ENCODE measurements at places on chromosomes 1 and 21. TPM values are rescaled to one million over a fixed set of nuclear protein-coding genes. Genes with fewer than 3 reads are reported as not detected.

DNA sequence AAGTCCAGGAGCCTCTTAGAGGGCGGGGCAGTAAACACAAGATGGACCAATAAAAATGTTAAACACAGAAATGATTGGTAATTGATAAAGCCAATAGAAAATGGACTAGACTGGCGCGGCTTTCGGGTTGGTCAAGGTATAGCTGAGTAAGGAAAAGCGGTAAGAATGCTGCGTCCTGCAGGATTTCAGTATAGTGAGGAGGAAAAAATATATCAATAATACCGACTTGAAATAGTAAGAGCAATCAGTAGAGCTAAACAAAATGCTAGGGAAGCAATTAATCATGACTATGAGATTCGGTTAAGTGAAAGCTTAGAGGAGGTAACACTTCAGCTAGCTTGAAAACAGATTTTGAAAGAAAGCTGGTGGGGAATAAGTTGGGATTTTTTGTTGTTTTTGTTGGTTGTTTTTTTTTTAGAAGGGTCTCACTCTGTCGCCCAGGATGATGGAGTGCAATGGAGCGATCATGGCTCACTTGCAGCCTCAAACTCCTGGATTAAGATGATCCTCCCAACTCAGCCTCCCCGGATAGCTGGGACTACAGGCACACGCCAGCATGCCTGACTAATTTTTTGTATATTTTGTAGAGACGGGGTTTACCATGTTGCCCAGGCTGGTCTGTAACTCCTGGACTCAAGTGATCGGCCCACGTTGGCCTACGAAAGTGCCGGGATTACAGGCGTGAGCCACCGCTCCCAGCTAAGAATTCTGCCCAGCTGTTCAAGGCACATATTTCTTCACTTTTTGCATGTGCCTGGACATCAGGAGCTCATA is 711 bp upstream of the TESK2 start:
- DNase-seq = no peak

DNA sequence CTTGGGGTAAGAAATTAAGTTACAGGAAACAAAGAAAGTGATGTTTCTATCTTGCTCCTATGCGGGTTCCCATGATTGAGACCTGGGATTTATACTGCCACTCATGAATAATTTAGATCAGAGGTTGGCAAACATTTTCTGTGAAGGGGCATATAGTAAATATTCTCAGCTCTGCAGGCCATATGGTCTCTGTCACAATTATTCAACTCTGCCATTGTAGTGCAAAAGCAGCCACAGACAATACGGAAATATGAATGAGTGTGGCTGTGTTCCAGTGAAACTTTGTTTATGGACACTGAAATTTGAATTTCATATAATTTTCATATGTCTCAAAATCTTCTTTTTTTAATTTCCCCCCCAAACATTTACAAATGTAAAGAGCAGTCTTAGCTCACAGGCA is 127.2 kb downstream of the FOXD2 start:
- no peak for DNase-seq

DNA sequence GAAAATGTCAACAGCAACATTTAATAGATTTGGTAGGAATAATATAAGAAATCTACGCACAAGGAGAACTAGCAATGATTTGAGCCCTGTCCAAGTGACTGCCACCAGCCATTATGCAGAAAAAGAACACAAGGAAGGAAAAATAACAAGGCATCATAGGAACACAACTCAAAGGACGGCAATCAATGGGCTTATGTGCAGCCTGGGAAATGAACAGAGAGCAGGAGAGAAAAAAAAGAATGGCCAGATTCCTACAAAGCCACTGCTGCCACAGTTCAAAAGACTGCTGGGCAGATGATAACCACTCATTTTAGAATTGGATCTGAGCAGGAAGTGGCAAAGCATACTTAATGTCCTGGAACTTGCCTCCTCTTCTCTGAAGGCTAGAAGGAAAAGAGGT is 274.3 kb upstream of the CAMK1G start:
- no peak for DNase-seq

GRCh38 chr1:155834296-155834926 is 22.6 kb downstream of the GON4L start:
- no peak for DNase-seq

- no peak for DNase-seq
Measured at GRCh38 chr1:30294508-30294907, 428.9 kb downstream of the MATN1 start.

- no peak for DNase-seq
Measured at GRCh38 chr1:101311146-101311920, 74.5 kb downstream of the S1PR1 start.

- DNase-seq = no peak
Measured at GRCh38 chr1:70896224-70896623, 151.4 kb downstream of the PTGER3 start.

- no peak for DNase-seq
Measured at GRCh38 chr1:197150336-197151005, 4.0 kb upstream of the ASPM start.

GRCh38 chr21:42121794-42122193 is 50.7 kb downstream of the UMODL1 start:
- DNase-seq = no peak

DNA sequence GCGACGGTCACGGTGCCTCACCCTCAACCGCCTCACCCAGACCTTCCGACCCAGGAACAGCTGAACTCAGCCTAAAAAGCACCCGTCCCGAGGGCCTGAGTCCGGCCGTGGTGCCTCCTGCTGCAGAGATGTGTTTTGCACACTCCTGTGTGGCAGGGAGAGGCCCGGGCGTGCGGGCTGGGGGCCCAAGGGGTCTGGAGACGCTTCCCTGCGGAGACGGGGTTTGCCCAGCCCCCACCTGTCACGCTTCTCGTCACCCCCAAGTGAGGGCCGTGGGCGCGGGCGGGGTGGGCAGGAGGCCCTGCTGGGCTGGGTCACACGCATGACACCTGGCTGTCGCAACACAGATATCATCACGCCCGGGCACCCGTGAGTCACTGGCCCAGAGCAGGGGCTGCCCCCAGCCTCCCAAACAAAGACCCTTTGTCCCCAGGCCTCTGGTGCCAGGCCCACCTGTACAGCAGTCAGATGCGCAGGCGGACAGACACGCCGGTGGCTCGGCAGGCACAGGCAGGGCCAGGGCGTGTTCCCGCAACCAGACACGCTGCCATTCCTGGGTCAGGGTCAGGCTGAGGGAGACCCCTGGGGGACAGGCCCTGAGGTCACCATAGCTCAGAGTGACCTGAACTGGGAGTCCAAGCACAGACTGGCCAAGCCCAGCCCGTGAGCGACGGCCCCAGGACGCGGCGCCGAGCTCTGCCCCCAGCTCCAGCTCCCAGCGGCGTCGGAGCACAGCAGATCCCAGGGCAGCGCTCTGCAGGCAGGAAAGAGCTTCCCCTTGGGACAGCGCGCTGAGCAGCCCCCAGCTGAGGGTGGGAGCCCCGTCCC is 6.1 kb downstream of the B3GALT6 start:
- DNase-seq = no peak

DNA sequence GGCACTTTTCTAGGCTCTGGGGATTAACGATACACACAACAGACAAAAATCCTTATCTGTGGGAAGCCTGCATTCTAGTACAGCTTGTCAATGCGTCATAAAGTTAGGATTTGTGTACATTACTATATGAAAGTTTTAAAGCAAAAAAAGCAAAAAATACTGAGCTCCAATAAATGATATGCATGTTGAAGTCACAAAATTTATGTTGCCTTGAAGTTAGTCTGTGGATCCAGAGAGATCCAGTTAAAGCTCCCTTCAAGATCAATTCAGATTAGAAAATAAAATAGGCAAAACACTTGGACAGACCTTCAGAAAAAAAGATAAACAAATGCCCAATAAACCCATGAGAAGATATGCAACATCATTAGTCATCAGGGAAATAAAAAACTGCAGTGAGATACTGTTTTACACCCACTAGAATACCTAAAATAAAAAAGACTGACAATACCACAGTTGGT is 33.1 kb upstream of the KCNQ4 start:
- no peak for DNase-seq

DNA sequence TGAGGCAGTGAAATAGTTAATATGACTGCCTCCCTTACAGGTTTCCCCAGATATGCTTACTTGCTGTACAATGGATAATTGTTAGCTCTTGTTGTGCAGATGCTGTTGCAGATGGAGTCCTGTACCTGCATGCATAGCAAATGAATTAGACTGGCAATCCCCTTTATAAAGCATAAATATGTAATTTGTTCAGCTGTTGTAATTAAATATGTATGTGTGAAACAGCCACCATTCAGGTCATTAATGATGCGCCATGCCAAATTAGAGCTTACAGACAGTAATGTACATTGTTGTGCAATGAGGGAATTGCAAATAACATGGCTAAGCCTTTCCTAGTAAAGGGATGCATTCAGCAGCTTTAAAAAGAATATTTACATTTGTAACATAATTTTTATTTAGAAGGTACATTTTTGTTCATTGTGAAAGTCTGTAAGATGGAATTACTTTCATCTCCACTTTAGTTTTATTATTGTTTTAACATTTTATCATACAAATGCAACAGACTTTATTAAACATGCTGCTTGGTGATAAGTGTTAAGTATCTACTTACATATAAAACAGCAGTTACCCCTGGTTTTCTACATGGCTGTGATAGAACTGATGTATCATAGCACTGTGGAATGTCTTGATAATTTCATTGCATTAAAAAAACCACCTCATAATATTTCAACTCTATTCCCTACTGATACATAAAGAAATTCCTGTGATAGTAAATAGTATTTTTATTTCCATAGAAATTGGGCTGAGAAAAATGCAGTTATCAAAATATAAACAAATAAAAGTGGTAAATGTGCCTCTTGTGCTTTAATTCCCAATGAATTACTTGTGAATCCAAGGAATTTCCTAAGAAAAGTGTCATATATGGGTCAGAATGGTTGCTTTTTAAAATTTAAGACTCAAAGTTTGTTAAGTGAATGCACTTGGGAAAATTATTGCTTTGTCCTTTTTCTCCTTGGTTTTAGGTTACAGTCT is 99.0 kb downstream of the NFIA start:
- no peak for DNase-seq

DNA sequence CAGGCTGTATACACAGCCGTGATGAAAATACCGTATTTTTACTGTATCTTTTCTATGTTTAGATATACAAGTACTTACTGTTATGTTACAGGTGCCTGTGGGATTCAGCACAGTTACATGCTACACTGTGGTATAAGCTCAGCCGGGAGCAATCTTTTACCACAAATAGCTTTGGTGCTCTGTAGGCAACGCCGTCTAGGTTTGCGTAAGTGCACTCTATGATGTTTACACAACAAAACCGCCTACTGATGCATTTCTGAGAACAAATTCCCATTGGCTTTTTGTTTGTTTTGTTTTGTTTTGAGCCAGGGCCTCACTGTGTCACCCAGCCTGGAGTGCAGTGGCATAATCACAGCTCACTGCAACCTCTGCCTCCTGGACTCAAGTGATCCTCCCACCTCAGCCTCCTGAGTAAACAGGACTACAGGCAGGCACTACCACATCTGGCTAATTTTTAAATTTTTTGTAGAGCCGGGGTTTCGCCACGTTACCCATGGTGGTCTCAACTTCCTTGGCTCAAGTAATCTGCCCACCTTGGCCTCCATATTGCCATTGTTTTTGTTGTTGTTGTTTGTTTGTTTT is 81.0 kb downstream of the SCCPDH start:
- DNase-seq = no peak

Gene AMY1C
- total RNA-seq = not detected

Gene SOAT1
- total RNA-seq = 31.6 TPM

Gene RAP1A
- total RNA-seq = 82.3 TPM

Gene CELA3A
- 1.1 TPM for total RNA-seq

Gene MAST2
- total RNA-seq = 80.3 TPM

Gene TEDDM1
- total RNA-seq = not detected

Gene ESPN
- total RNA-seq = 100 TPM
